Hematopoietic multipotent progenitor cell (in vitro differentiated cells): ENCODE measurements at places on chromosomes 4 and X. TPM values are rescaled to one million over a fixed set of nuclear protein-coding genes. Genes with fewer than 3 reads are reported as not detected.

GRCh38 chrX:119755981-119756533, 2.3 kb upstream of the SOWAHD start:
- DNase-seq = no peak

GRCh38 chr4:130028552-130028951, 932.6 kb downstream of the C4orf33 start:
- peak; percentile 46 for DNase-seq

Gene DRD5
- not detected for total RNA-seq

Gene TMA16
- total RNA-seq = 9.4 TPM

Gene CCKAR
- not detected for total RNA-seq

Gene TRIM60
- total RNA-seq = not detected
